ENCODE measurements at places on chromosomes 11 and 22. TPM values are rescaled to one million over a fixed set of nuclear protein-coding genes. Genes with fewer than 3 reads are reported as not detected.

Gene ENTHD1
- total RNA-seq: 0.41 TPM

Gene SAA4
- not detected for total RNA-seq

Gene MFNG
- 207 TPM for total RNA-seq

Gene BAIAP2L2
- total RNA-seq: 0.61 TPM

Gene KDELR3
- 0.95 TPM for total RNA-seq

Gene TMA7B
- 8.2 TPM for total RNA-seq

Gene SLC22A25
- total RNA-seq: not detected

Gene SERPING1
- 0.22 TPM for total RNA-seq

Gene SLC16A8
- not detected for total RNA-seq

Gene LIPT2
- total RNA-seq: 1.4 TPM

Gene FBLN1
- total RNA-seq: not detected

Gene SOX6
- 0.17 TPM for total RNA-seq

Gene ANKK1
- 0.17 TPM for total RNA-seq

Gene GAL
- not detected for total RNA-seq

Gene TMEM151A
- not detected for total RNA-seq

Gene MCHR1
- not detected for total RNA-seq

Gene CAVIN3
- total RNA-seq: 5.9 TPM

Gene FAM227A
- 0.39 TPM for total RNA-seq

Gene OR11H1
- not detected for total RNA-seq

Gene TMEM191C
- total RNA-seq: 0.59 TPM

Gene LSP1
- 430 TPM for total RNA-seq

Gene GGTLC3
- not detected for total RNA-seq

Gene RRP8
- total RNA-seq: 28.2 TPM

Gene OLFML1
- total RNA-seq: not detected

Gene FJX1
- total RNA-seq: 0.27 TPM

Gene MMP13
- not detected for total RNA-seq

Gene CTSW
- total RNA-seq: 29.5 TPM

Gene AP1B1
- total RNA-seq: 91.8 TPM

Gene C11orf91
- total RNA-seq: 0.66 TPM

Gene TIMP3
- total RNA-seq: not detected

Gene TTC38
- 21.4 TPM for total RNA-seq

Gene TRIM29
- not detected for total RNA-seq

Gene FLRT1
- total RNA-seq: not detected

Gene SPI1
- total RNA-seq: not detected

Gene P4HA3
- not detected for total RNA-seq

Gene OR51B5
- not detected for total RNA-seq

Gene OR10S1
- total RNA-seq: not detected

Gene OR52I2
- total RNA-seq: not detected

Gene TST
- 9.5 TPM for total RNA-seq

Gene CABP7
- total RNA-seq: not detected

Gene CNGA4
- total RNA-seq: not detected
